ENCODE measurements at places on chromosomes 7 and 10.

GRCh38 chr7:157470017-157470322, 133.2 kb downstream of the DNAJB6 start:
- no peak for DNase-seq

- no peak for DNase-seq
Measured at GRCh38 chr7:4725014-4725849, 43.1 kb downstream of the FOXK1 start.

GRCh38 chr10:93465806-93466675, 16.1 kb downstream of the MYOF start:
- no peak for DNase-seq

GRCh38 chr10:18233775-18234174, 93.6 kb downstream of the CACNB2 start:
- no peak for DNase-seq

DNA sequence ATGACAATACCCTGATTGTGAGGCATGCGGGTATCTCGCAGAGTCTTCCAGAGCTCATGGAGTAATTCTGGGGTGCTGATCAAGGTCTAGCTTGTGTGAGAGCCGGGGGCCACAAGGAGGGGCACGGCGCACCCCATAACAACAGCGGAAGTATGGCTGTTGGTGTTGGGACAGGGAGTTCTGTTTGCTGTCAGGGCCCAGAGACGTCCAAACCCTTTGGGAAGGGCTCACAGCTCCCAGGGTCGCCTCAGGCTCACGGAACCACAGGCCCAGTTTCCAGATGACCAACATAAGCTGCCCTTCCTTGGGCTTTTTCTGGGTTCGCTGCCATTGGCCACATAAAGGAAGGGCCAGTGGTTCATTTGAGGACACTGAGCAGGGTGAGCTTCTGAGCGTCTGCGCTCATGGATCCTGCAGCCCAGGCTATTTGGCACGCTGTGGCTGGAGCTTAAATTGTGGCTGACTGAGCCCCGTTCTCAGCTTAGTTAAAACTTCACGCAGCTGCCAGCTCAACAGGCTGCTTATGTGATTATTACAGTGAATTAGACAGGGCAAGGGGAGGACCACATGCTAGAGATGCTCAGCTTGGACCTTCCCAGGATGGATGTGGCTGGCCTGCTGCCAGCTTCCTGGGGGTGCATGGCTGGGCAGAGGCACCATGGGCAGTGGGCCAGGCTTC, 92.3 kb downstream of the DNAJB6 start:
- no peak for DNase-seq

Measured in NCI-H1930 (cell line).